ENCODE measurements at places on chromosomes 3 and 15. TPM values are rescaled to one million over a fixed set of nuclear protein-coding genes. Genes with fewer than 3 reads are reported as not detected.

The ADGRG7 gene
- total RNA-seq = not detected

The AP3B2 gene
- 0.95 TPM for total RNA-seq

The CSPG4 gene
- total RNA-seq = 17.5 TPM

The HDAC11 gene
- 10.6 TPM for total RNA-seq

The SLC41A3 gene
- 39.0 TPM for total RNA-seq

The DPPA2 gene
- not detected for total RNA-seq

The IL5RA gene
- total RNA-seq = not detected

The ANKRD63 gene
- total RNA-seq = 0.72 TPM

The CDCP1 gene
- 47.8 TPM for total RNA-seq

The FOXB1 gene
- 0.64 TPM for total RNA-seq

The CHRNA7 gene
- 3.3 TPM for total RNA-seq

The IGDCC3 gene
- total RNA-seq = 0.18 TPM

The KNG1 gene
- 0.23 TPM for total RNA-seq

The ZPLD1 gene
- total RNA-seq = not detected

The ZNF197 gene
- total RNA-seq = 7.0 TPM

The WDR76 gene
- total RNA-seq = 40.0 TPM

The LRRN1 gene
- 0.13 TPM for total RNA-seq

The ITIH4 gene
- 1.5 TPM for total RNA-seq

The GPR176 gene
- total RNA-seq = 12.7 TPM

The CCRL2 gene
- total RNA-seq = not detected

The DET1 gene
- 5.2 TPM for total RNA-seq

The WDR93 gene
- total RNA-seq = 0.18 TPM

The NMB gene
- 9.5 TPM for total RNA-seq

The RHOV gene
- 4.2 TPM for total RNA-seq

The RBP2 gene
- total RNA-seq = not detected

The GABRR3 gene
- not detected for total RNA-seq

The OR4F6 gene
- total RNA-seq = not detected

The ZBBX gene
- total RNA-seq = not detected

The HDGFL3 gene
- total RNA-seq = 34.1 TPM

The LSG1 gene
- 72.9 TPM for total RNA-seq

The SLC15A2 gene
- total RNA-seq = 0.41 TPM

The EID1 gene
- 102 TPM for total RNA-seq

The SLC22A13 gene
- total RNA-seq = 0.33 TPM

The UROC1 gene
- total RNA-seq = not detected

The ALS2CL gene
- total RNA-seq = 2.7 TPM

The GHSR gene
- not detected for total RNA-seq

The SPTSSB gene
- 3.7 TPM for total RNA-seq

The AQP9 gene
- total RNA-seq = not detected

The LSM3 gene
- 11.9 TPM for total RNA-seq

The CIP2A gene
- total RNA-seq = 52.0 TPM

The PLXNB1 gene
- 22.8 TPM for total RNA-seq

The ACKR2 gene
- not detected for total RNA-seq

The CCR8 gene
- not detected for total RNA-seq

The SIDT1 gene
- total RNA-seq = not detected

The TMED3 gene
- 137 TPM for total RNA-seq

The CLDN18 gene
- 0.08 TPM for total RNA-seq

The CHST2 gene
- total RNA-seq = 0.26 TPM

The LINGO1 gene
- total RNA-seq = 18.2 TPM

The CYP1A1 gene
- total RNA-seq = 0.15 TPM

Data from Panc1 (cell line).